ENCODE measurements at places on chromosomes 5 and 9.

DNA sequence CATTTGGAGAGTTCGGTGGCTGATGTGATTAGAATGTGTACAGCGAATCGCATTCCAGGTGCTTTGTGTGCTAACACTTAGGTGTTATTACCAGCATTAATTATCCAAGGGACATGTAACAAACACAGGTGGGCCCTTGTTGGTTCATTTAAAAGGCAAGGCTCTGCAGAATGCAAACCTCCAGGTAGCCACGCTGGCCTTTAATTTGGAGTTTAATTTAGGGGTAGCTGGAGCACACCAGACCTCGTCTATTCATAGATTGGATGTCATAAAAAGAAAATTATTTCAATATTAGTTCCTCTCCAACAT lies 191.1 kb downstream of the MAT2B start:
- DNase-seq, result no peak

DNA sequence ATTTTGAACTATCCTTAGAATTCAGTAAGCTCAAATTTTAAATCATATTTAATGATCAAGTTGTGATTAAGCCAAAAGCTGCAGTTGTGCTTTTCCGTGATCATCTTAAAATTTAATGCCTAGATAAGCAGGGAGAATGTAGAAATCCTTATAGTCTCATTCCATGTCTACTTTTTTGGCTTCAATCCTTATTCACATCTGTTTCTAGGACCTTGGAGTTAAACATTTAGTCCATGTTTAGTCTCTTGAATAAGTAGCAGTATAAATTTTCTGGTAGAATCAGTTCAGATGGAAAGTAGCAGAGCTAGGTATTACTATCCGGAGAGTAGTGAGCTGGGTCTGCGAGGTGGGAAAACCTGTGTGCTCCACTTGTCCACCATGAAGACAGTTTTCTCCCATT lies 59.3 kb upstream of the RIOK2 start:
- DNase-seq, result no peak

DNA sequence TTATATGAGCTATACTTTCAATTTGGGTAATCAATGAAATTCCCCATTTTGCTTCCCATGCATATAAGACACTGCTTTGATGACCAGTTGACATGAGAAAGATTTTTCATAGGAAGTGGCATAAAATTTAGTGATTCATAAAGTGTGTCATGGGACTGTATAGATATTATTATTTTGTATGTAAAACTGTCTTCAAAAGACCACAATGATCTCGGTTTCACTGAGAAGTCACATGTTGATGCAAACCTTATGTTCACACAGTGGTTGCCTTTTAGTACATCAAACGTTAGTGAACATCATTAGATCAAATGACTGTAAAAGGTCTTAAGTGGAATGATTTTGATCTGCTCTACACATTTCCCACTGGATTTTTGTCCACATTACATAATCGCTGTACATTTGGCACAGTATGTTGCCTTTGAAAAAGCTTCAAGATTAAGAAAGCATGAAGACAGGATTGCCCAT lies 349.2 kb upstream of the MEF2C start:
- no peak for DNase-seq

DNA sequence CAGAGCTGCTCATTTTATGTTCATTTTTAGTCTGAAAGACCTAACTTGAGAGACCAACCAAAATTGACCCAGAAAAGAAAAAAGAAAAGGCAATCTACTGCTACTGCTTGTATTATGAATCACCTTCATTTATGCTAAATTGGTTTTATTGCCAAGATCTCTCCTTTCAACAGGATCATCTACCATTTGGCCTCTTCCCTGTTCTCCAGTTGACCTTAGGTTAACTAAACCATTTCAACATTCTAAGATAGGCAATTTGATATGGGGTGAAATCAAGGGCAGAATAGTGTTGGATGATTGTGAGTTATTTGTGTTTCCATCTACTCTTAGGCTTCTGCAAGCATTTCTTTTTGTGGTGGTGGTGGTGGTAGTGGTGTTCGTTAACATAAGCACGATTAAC lies 48.3 kb upstream of the POU4F3 start:
- no peak for DNase-seq

DNA sequence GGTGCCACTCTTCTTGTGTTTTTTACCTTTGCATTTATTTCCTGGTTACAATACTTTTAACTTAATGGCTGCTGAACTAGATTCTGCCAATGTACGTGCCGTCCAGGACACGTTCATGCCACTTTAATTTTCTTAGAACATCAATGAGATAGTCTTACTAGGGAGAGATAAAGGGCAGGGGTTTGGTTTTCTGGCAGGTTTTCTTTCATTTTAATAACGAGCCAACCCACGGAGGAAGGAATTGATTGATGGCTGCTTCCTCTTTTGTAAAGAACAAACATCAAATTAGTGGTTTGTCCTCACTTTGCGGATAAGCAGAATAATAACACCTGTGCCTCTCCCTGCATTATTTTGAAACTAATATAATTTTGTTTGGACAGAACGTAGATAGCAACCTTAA lies 135.7 kb downstream of the DOCK8 start:
- no peak for DNase-seq

DNA sequence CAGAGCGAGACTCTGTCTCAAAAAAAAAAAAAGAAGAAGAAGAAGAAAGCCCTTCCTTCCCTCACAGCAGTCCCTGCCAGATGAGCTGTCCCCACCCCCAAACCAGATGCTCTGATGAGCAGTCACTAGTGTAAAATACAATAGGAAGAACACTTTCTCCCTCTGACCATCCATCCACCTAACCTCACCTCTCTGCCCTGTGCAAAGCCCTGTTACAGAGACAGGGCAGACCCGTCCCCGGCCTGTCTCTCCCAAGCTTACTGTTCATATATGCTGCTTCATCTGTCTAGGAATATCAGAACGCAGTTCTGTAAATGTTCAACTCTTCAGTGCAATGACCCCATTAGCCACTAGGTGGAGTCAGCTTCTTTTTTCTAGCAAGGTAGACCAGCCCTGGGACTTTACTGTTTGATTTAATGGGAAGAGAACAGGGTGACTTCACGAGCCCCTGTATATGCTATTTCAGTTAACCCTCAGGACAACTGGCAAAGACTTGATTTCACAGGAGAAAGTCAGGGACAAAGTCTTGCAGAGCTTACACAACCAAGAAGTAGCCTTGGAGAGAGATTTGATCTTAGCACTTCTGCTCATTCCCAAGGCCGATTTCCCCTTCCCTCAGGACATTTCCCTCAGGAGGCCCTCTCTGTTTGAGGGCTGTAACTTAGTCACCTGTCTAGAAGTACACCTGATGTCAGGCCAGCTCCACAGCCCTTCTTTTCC lies 14.9 kb upstream of the FGFR4 start:
- DNase-seq, result peak; percentile 48

DNA sequence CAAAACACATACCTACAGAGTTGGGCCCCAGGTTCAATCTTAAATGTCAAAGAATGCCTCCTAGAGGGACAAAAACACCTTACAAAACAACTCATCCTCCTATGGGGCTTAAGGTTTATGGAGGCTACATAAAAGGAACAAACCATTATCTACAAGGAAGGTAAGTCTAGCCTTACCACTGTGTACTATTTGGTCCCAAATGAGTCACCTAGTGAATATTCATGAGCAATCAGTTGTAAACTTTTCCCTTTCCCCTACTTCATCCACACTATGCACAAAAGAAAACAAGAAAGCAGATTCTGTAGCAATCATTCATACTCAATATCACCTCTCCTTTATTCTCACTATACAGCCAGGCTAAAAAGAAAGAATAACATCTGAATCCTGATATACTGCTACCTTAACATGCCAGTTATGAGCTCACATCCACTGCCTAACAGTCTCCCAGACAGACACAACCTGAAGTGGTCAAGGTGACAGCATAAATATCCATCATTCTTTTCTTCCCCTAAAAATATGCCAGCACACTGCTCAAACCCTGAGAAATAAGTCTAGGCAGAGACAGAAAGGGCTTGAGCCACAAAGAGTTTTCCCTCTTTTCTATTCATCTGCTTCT lies 6.2 kb downstream of the OXCT1 start:
- no peak for DNase-seq

DNA sequence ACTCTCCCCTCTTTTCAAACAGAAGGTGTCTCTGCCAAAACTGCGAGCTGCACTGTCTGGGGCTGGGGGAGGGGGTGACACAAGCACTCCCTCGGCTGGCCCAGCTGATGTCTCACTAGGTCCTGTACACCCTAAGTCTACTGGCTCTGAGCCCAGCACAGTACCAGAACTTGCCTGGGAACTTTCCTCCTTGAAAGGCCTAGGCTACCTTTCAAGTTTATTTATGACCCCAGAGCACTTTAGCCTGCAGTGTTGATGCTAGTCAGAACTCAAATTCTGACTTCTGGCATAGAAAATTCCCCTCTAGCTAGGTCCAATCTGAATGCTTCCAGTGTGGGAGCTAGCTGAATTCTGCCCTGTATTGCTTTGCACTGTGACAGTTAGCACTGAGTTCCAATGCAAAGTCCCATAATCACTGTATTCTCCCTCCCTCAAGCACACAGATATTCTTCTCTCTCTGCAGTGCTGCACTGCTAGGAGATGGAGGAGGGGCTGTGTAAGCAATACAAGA lies 10.5 kb downstream of the LURAP1L start:
- no peak for DNase-seq

- no peak for DNase-seq
Measured at GRCh38 chr5:98786191-98786853, 12.9 kb downstream of the RGMB start.

DNA sequence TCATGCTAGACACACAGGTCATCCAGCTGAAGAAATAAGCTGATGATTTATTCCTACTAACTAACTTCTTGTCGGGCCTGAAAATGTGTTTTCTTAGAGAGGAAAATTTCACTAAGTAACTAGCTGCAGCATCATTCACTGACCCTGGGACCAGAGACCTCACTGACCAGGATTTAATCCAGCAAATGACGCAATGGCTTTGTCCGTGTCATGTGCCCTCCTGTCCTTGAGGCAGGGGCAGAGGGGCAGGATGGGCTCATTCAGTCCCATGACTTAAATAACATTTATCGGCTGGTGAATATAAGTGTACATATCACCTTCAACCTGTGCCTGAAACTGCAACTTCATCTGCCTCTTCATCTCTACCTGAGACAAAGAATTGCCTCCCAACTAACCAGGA lies 154.8 kb downstream of the SEMA5A start:
- no peak for DNase-seq

DNA sequence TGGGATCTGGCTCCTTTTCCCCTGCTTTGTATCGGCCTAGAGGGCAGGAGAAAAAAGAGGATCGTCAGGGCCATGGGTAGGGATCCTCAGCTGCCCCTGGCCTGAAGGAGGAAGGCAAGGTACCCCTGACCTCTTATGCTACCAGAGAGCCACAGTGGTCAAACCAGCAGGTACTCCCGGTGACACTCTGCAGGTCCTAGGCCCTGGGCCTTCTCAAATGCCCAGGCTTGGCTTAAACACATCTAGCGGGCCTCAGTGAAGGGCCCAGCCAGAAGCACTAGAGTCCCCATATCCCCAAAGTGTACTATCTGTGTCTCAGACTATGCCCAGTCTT lies 3.5 kb downstream of the IRF1 start:
- no peak for DNase-seq

GRCh38 chr9:80792726-80793125 lies 896.6 kb downstream of the TLE1 start:
- no peak for DNase-seq

- no peak for DNase-seq
Measured at GRCh38 chr5:106094839-106095238, 1575.9 kb downstream of the EFNA5 start.

DNA sequence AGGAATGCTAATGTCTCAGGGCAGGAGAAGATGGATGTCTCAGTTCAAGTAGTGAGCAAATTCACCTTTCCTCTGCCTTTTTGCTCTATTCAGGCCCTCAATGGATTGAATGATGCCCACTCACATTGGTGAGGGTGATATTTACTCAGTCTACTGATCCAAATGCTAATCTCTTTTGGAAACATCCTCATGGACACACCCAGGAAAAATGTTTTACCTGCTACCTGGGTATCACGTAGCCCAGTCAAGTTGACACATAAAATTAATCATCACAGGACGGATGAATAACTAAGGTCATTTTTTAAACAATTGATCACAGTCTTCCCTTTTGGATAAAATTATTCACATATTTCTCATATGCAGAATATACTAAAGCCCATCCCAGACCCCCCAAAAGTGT lies 63.0 kb upstream of the JAK2 start:
- DNase-seq, result no peak

DNA sequence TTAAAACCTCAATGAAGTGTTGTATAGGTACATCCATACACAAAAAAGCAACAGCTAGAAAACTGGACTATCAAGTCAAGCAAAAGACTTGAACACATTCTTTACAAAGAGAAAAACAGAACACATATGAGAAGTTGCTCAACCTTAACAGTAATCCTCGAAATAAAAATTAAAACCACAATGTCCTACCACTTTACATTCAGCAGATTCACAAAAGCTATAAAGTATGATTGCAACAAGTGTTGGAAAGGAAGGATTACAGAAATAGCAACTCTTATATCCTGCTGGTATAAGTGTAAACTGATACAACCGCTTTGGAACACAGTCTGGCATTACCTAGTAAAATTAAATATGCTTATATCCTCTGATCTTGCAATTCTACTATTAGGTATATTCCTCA lies 28.5 kb upstream of the GOLGA1 start:
- no peak for DNase-seq

DNA sequence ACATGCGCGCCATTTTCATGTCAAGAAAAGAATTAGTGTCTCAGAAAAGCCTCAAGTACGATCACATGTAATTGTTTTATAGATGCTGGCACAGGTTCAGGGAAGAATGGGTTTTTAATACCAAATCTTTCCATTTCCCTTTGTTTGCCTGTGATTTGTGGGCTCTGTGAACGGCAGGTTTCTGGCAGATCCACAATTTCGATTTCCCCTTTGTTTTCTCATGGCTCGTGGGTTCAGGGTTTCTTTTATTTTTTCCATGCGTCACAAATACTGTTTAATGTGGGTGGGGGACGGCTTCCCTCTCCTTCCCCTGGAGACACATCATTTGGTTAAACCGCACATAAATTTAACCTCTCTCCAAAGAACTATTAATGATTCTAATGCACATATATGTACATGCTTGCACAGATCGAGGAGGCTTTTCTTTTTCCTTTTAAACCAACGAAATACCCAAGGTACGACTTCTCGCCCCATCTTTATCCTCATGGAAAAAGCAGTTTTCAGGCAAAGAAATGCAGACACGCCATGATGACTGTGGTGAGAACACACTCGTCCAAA lies 195.9 kb downstream of the SLIT3 start:
- DNase-seq, result no peak

DNA sequence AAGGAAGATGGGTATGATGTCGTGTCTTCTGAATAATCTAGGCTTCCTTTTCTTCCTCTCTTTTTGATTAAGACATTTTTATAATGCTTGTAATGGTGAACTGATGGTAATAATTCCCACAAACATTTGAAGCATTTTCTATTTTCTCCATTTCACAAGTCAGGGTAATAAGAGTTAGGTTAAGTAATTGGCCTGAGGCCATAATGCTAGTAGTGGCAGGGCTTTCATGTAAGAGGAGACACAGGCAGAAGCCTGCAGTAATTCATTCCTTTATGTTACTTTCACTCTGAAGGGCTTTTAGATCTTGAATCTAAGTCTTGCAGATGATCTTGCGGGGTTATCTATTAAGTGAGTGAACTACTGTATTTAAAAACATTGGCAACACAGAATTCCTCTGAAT lies 374.9 kb downstream of the MAT2B start:
- DNase-seq, result no peak
